T-helper 2 cell treated with Interferon-gamma antibody and Interleukin-4, amounts not matched to agents 5 μg/mL and 100 μg/mL, for 36 hours (primary cell): ENCODE measurements at places on chromosomes 16 and 17.
A peak's percentile ranks its signal among the peaks of the same experiment; 100 is the strongest.

GRCh38 chr17:6684460-6684783 is 28.7 kb downstream of the SLC13A5 start:
- DNase-seq = no peak

DNA sequence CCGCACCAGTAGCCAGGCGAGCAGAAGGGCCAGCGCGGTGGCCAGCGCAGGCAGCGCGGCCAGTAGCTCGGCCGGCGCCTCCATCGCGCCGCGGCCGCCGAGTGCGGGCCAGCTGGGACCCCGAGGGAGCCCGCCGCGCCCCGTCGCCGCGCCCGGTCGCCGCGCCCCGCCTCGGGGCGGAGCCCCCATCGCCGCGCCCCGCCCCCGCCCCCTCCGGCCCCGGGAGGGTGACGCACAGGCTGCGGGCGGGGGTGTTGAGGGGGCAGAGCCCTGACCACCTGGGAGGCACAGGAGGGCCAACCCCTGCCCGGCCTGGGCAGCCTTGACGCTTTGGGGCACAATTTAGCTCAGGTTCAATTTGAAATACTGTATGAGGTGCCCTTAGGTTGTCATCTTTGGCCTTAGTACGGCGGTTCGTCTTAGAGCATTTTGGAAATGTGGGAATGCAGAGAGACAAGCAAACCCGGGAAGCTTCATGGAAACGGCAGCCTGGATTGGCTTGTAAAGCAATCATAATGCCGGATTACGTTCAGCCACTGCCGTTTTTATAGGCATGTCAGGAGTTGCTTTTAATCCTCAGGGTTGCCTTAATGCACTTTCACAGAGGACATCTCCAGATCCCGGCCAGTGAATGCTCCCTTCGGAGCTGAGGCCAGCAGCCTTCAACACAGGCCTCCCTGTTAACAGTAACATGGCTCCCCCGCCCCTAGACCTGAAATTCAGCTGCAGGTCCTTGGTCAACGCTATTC is at the start of gene MXRA7:
Gene MXRA7 (minus strand): TSS at position 103 of the 749 bp plus-strand sequence. CDS start 19 bp downstream, at position 84.
- DNase-seq = peak; percentile 67

GRCh38 chr17:12619459-12620199 is 46.1 kb upstream of the MYOCD start:
- DNase-seq = no peak

DNA sequence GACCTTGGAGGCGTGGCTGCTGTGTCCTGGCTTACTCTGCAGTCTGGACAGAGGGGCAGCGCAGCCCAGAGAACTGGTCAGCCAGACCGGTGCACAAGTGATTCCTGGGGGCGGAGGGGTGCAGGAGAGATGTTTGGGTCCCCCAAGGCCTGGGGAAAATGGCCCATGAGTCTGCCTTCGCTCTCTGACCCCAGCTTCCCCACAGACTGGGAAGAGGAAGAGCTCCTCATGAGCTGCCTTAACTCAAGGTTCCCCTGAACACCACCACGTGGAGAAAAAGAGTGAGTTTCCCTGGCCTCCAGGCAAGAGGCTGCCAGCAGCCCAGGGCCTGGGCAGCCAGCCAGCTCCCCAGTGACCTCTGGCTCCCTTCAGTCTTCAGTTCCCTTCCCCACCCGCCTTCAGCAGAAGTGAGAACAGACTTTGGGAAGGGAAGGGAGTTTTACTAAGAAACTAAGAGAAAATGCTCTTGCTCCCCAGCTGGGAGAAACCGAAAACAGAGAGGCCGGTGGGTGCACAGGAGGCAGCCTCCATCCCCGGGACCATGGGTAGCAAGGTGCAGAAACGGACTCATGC is 2.0 kb upstream of the C17orf99 start:
- DNase-seq = no peak
